ENCODE measurements at places on chromosomes 16 and 17. TPM values are rescaled to one million over a fixed set of nuclear protein-coding genes. Genes with fewer than 3 reads are reported as not detected.

DNA sequence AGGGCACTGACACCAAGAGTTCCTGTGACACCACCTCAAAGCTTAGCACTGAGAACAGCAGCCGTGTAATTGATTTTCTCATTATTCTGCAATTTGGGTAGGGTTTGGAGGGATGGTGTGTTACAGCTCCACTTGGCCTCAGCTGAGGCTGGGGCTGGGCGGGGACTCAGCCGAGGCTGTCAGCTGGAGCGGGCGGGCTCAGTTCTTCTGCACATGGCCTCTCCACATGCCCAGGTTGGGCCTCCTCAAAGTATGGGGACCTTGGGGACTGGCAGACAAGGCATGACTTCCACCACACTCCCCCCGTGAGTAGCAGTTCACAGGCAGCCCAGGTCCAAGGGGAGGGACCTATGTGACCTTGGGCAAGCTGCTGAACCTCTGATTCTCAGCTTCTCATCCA lies 171.5 kb downstream of the IRF8 start:
- no peaks in the 10 kb centered on the region for H3K4me1 ChIP-seq
- no peak for DNase-seq
- peaks cover 3% of the 10 kb centered on the region for H3K27me3 ChIP-seq
- no peaks in the 10 kb centered on the region for H3K36me3 ChIP-seq
- no peak overlapping the region for H3K4me3 ChIP-seq

Gene KPNB1
- total RNA-seq: 413 TPM

GRCh38 chr17:57270801-57271245 lies 14.5 kb downstream of the MSI2 start:
- H3K36me3 ChIP-seq: peaks cover 56% of the 10 kb centered on the region
- no peak overlapping the region for H3K4me3 ChIP-seq
- H3K4me1 ChIP-seq: peaks cover 17% of the 10 kb centered on the region
- H3K27ac ChIP-seq: no peak overlapping the region

Gene SETD6
- 17.8 TPM for total RNA-seq

DNA sequence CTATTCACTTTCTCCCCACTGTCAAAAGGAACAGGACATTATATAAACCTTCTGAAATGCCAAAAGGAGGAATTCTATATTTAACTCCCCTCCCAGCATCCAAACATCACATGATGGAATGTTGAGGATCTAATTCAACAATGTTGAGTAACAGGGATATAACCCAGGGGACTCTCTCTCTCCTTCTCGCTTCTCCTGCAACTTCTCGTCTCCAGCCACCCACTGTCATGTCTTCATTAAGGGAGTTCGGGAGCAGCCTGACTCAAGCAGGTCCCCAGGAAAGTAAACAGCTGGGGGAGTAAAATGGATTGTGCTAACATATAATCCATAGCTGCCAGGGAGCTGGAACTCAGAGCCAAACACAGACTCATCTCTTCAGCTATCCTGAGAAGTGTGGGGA lies 51.7 kb downstream of the GRIN2A start:
- no peaks in the 10 kb centered on the region for H3K27me3 ChIP-seq
- no peaks in the 10 kb centered on the region for H3K36me3 ChIP-seq
- DNase-seq: no peak
- H3K4me3 ChIP-seq: no peak overlapping the region
- no peaks in the 10 kb centered on the region for H3K4me1 ChIP-seq
- no peak overlapping the region for H3K27ac ChIP-seq

GRCh38 chr17:56064506-56064905 lies 88.8 kb upstream of the ANKFN1 start:
- H3K4me3 ChIP-seq: no peak overlapping the region
- no peaks in the 10 kb centered on the region for H3K27me3 ChIP-seq
- no peak overlapping the region for H3K27ac ChIP-seq
- no peak for DNase-seq
- no peaks in the 10 kb centered on the region for H3K4me1 ChIP-seq

Gene FBXL16
- total RNA-seq: 4.2 TPM

Gene KCNJ12
- total RNA-seq: not detected
